Activated CD4-positive, alpha-beta T cell treated with anti-CD3 and anti-CD28 coated beads, Interleukin-2, amount 10 ng/mL, durations not matched to agents 24 days and 14 days (primary cell): ENCODE measurements at places on chromosomes 16 and 17. TPM values are rescaled to one million over a fixed set of nuclear protein-coding genes. Genes with fewer than 3 reads are reported as not detected.

GRCh38 chr16:79839466-79840341 is 239.2 kb upstream of the MAF start:
- DNase-seq = no peak
- peaks cover 2% of the 10 kb centered on the region for H3K27me3 ChIP-seq
- no peak overlapping the region for H3K4me3 ChIP-seq
- no peaks in the 10 kb centered on the region for H3K36me3 ChIP-seq

Gene PPL
- not detected in 2 replicates for total RNA-seq

Gene IGFALS
- total RNA-seq = 0.12 TPM in 1 of 2 replicates, not detected in the other

DNA sequence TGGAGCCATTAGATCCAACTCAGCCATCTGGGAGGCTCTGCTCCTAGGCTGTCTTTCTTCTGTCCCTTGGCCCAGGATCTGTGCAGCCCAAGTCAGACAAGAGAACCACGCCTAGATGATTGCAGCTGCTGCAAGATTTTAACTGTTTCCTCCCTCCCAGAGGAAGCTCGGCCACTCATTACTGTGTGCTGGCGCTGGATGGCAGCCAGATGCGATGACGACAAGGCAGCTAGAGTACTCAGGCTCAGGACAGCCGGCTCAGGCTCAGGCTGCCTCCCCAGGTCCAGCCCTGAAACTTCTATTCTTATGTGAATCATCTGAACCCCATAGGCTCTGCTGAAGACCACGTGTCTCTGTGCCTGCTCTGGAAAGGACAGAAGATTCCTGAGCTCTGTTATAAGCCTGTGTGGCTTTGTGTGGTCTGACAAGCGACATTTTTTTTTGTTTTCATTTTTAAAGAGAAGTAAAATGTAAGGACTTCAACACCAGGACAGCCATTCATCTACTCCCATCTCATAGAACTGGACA is 32.1 kb upstream of the FBXW10B start:
- no peaks in the 10 kb centered on the region for H3K27me3 ChIP-seq
- peak overlapping the region; percentile 78 for H3K4me3 ChIP-seq
- H3K4me1 ChIP-seq = peaks cover 38% of the 10 kb centered on the region
- peak; percentile 83 for DNase-seq
- peak overlapping the region; percentile 65 for H3K27ac ChIP-seq

DNA sequence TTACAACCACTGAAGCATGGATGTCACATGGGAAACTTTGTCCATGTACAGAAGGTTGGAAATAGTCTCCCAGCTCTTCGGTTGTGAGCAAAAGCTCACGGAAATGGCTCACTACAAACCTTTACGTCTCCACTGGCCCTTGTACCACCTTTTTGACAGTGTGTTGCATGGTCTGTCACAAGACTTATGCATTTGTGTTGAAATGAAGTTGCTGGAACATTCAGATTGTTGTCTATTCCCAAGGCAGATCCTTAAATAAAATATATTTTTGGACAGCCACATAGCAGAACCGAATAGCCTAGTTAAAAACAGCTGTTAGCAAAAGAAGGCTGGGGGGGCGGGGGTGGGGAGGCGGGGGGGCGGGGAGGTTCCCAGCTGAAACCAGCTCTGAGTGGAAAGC is 39.2 kb downstream of the KNOP1 start:
- peaks cover 15% of the 10 kb centered on the region for H3K36me3 ChIP-seq
- H3K4me1 ChIP-seq = no peaks in the 10 kb centered on the region
- no peak overlapping the region for H3K27ac ChIP-seq
- no peaks in the 10 kb centered on the region for H3K27me3 ChIP-seq
- H3K4me3 ChIP-seq = no peak overlapping the region

Gene LPO
- total RNA-seq = not detected in 2 replicates

DNA sequence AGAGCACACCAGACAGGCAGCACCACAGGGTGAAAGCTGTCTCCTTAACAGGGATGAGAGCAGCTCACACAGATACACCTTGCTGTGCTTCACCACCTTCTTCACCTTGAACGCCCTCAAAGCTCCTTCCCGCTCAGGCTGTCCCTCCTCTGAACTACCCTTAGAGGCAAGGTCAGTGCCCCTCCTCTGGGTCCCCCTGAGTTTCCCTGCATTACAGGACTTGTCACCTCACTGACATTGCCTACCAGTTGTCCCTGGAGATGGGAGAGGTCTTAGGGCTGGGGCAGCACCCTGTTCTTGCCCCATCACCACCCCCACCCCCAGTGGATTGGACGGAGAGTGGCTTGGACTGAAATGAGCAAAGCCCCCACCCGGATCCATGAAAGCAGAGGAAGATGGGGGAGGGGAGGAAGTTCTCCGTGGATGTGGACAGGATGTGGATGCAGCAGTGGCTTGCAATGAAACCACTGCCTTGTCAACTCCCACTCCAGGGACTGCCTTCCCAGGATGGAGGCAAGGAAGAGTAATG is 73.2 kb upstream of the CDH5 start:
- no peak overlapping the region for H3K27ac ChIP-seq
- no peaks in the 10 kb centered on the region for H3K4me1 ChIP-seq
- DNase-seq = no peak
- H3K36me3 ChIP-seq = no peaks in the 10 kb centered on the region
- H3K27me3 ChIP-seq = peaks cover 8% of the 10 kb centered on the region
- H3K4me3 ChIP-seq = no peak overlapping the region

DNA sequence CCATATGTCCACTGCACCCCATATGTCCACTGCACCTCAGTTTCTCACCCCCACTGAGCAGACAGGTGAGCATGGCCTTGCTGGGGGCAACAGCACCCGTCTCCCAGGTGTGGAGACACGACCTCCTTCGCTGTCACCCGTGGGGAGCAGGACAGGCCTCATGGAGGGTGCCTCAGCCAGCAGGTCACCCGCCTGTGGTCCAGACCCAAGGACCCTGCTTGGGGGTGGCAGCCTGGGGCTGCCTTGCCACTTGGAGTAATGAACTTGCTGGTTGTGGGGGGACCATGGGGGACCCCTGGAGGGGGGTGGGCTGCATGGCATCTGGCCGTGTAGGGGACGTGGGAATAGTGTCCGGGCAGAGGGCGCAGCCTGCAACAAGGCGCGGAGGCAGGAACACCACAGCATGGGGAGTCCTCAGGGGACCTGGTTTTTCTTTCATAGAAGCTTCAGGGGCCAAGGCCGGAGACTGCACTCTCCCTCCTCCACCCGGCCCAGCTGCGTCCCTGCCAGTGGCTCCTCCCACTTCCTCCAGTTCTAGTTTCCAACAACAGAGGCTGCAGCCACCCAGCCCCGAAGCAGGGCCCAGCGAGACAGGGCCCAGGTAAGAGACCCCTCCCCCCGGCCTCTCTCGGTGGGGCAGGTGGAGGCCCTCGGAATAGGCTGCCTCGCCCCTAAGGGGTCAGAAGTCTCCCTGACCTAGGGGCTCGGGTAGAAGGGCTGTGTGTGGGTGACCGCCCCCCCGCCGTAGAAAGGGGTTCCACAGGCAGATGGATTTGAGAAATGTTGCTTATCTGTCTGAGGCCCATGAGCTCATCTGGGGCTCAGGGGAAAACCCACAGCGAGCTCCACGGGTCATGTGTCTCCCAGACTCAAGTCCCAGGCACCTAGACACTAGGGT is at the start of gene NHLRC4:
Gene NHLRC4, plus strand, starts transcription at position 531 of the 898 bp plus-strand sequence. CDS start 1,043 bp downstream, outside the sequence.
- peaks cover 24% of the 10 kb centered on the region for H3K4me1 ChIP-seq
- DNase-seq = peak; percentile 90
- no peaks in the 10 kb centered on the region for H3K36me3 ChIP-seq
- H3K4me3 ChIP-seq = peak within 1 kb of the TSS; percentile 79
- peak within 1 kb of the TSS; percentile 87 for H3K27ac ChIP-seq
- peaks cover 2% of the 10 kb centered on the region for H3K27me3 ChIP-seq

Gene KCNH6
- not detected in 2 replicates for total RNA-seq
